ENCODE measurements at places on chromosomes 12 and 14.
A peak's percentile ranks its signal among the peaks of the same experiment; 100 is the strongest.

DNA sequence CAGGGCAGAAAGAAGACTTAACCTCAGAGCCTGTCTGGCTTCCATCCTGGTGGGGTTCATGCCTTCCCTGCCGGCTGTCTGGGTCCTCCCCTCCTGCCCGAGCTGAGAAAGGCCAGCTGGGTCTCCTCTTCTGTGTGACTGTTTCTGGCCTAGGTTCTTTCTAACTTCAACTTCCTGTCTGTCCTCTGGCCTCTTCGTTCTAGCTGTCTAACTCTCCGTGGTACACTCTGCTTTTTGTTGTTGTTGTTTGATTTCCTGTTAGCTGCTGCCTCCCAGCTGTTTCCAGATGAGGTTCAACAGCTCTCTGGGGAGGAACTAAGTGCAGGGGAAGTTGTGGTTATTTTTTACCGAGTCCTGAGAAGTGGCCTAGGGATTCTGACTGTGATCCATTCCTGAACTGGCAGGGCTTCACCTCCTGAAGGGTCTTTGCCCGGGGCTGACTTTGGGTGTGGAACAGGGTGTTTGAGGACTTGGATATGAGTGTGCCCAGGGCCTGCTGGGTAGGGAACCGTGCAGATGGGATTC lies 3.2 kb downstream of the MLXIP start:
- DNase-seq: no peak

GRCh38 chr12:20646239-20646827 lies 48.8 kb upstream of the SLCO1C1 start:
- DNase-seq: peak; percentile 35

DNA sequence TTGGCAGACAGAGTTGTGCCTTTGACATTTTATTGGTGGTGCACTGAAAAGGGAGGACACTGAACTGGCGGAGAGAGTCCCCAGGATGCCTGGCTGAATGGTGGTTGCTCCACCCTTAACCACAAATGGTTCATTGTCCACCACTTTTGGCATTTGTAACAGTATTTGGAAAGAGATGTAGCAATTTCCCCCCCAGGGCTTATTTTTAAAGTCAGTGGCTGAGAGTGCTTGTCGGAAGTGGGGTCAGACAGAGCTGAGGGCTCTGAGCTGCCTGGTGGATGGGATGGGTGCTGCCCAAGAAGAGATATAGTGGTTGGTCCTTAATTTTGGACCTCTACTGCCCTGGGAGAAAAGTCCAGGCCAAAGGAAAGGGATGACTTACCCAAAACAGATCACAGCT lies 31.5 kb upstream of the FGF6 start:
- no peak for DNase-seq

GRCh38 chr14:74584951-74585350 lies 27.1 kb downstream of the LTBP2 start:
- no peak for DNase-seq

DNA sequence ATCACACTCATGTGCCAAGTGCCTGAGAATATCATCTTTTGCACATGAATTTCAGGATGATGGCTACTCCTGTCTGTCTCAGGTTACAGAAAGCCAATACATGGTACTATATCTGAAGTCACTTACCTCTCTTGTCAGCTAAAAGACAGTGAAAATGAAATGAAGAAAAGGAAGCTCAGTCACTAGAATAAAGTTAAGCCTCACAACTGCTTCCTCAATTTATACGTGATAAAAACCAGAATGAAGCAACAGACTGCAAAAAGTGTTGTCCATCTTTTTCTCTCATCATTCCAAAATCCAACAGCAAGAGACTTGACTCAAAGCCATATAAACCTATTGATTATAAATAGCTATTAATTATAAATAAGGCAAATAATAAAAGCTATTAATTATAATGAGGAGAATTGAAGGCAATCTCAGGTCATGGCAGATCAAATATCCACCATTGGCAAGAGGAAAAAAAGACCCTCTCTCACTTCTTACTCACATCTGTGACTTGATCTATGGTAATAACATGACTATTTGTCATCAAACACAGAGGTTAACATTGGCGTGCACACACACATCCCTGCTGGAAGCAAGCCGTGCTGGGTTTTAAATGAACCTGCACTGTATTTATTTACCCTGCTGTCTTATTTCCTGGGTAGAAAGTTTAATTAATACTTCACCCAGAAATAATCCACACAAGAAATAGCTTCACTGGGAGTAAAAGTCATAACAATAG lies 10.0 kb downstream of the NIN start:
- DNase-seq: no peak

GRCh38 chr14:100056964-100057795 lies 8.0 kb upstream of the EVL start:
- DNase-seq: no peak

- no peak for DNase-seq
Measured at GRCh38 chr12:115840159-115840558, 437.3 kb downstream of the MED13L start.

All from HFF-Myc (cell line).